RCC 7860 (cell line): ENCODE measurements at places on chromosomes 3 and 15.
A peak's percentile ranks its signal among the peaks of the same experiment; 100 is the strongest.

DNA sequence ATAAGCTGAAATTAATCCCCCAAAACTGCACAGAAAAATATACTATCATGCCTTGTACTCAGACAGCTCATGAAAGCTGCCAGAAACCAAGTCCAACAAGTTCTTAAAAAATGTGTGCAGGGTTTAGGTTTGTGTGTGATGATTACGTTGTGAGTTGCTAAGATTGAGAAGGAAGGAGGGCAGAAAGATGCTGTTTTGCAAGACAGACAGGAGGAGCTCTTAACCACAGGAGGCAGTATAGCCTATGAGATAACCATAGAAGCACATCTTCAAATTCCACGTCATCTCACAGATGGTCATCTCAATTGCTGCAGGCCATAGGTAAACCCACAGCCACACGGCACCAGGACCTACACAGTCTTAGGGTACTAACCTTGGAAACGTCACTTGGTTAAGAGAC lies 191.9 kb downstream of the STT3B start:
- no peak for DNase-seq

GRCh38 chr15:85913461-85913860 lies 118.7 kb upstream of the KLHL25 start:
- no peak for DNase-seq

GRCh38 chr3:153928851-153929250 lies 192.3 kb upstream of the ARHGEF26 start:
- DNase-seq: no peak

- no peak for DNase-seq
These were observed 181.2 kb upstream of the TTC14 start for GRCh38 chr3:180420804-180421203.

GRCh38 chr3:66437341-66437929 lies 63.4 kb downstream of the LRIG1 start:
- DNase-seq: no peak

DNA sequence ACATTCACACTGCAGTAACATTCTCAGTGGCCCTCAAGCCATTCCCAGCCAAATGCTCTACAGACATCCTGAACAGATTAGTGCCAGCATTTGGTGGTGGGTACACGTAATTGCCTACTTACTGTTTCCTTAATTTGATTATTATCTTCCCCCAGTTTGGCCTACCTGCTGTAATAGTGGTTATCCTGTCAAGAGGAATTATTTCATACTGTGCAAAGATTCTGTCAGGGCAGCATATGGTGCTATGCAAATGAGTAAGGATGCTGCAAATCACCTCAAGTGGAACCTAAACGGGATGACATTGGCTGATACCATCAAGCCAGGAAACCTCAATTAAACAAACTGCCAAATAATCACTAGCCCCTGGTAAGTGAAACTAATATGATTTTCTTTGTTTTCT lies 88.7 kb downstream of the SEMA6D start:
- DNase-seq: no peak

DNA sequence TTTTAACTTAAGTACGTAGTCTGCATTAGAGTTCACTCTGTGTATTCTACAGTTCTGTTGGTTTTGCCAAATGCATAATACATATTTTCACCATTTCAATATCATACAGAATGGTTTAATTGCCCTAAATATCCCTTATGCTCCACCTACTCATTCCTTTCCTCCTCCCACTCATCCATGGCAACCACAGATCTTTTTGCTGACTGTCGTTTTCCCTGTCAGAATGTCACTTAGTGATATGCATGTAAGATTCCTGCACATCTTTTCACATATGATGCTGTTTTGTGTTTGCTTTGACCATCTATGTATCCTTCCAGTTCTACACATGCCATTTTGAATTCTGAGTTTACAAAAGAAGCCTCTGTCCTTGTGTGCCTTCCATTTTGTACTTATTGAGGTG lies 36.7 kb downstream of the EPHA3 start:
- DNase-seq: no peak

GRCh38 chr3:119497820-119498185 lies 544 bp upstream of the TIMMDC1 start:
- no peak for DNase-seq

DNA sequence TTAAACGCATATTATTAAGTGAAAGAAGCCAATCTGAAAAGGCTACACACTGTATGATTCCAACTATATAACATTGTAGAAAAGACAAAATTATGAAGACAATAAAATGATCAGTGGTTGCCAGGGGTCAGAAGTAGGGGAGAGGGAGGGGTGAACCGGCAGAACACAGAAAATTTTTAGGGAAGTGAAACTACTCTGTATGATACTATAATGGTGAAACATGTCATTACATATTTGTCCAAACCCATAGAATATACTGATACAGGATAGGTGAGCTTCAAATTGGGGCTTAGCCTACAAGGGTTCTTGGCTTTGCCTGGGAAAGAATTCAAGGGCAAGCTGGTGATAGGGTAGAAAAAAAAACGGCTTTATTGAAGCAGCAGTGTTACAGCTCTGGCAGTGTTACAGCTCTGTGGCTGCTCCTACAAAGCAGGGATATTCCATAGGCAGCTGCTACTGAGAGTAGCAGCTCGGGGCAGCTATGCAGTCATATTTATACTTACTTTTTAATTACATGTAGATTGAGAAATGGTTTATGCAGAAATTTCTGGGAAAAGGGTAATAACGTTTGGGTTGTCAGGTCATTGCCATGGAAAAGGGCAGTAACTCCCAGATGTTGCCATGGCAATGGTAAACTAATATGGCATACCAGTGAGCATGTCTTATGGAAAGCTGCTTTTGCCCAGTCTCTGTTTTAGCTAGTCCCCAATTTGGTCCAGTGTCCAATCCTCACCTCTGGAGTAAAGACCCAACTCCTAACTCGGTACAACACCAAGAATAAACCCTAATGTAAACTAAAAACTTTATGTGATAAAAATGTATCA lies 125.1 kb upstream of the SLC25A36 start:
- no peak for DNase-seq

DNA sequence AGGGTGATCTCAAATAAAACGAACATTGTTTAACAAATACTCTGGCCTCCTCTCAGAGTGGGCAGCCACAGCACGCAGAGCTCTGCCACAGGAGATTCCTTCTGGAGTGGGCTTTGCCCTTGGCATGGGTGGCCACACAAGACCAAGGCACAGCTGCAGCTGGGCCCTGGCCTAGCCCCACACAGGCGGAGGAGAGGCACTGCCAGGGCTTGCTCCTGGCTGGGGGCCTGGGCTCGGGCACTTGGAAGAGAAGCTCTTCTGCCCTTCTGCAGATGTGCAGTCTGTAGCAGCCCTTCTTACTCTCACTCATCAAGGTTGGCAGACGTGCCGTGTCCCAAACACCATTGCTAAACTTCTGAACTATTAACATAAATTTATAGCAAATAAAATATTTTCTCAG lies 67.2 kb downstream of the CRTC3 start:
- no peak for DNase-seq

DNA sequence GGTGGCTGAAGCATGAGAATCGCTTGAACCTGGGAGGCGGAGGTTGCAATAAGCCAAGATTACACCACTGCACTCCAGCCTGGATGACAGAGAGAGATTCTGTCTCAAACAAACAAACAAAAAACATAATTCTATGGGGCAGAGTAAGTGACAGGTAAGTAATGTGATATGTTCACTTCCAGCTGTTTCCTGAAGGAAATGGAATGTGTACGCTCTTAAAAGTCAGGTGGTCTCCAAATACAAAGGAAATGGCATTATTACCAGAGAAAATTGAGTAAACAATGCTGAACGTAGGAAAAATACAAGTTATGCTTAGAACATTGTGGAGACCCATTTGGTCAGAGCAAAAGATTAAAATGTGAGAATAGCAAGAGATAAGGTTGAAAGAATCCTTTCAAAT lies 278.5 kb downstream of the SCAPER start:
- no peak for DNase-seq

- DNase-seq: no peak
These were observed 62.4 kb upstream of the PYDC2 start for GRCh38 chr3:191398607-191399006.

DNA sequence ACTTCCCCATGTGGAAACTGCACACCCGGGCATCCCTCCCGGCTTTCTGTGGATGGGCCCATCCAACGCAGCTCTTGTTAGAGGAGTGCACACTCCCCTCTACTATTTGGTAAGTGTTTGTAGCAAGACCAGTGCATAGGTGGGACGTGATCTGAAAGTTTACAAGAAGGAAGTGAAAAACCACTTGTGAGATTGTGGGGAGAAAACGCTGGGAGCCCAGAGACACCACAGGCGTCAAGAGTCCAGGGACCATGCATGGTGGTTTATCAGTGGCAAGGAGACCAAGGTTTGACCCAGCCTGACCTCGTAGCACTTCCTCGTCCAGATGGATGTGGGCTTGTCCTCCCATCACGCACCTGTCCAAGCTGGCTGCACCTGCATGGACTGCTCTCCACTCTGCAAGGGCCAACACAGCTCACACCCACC lies 51.6 kb downstream of the ATP10A start:
- DNase-seq: no peak

DNA sequence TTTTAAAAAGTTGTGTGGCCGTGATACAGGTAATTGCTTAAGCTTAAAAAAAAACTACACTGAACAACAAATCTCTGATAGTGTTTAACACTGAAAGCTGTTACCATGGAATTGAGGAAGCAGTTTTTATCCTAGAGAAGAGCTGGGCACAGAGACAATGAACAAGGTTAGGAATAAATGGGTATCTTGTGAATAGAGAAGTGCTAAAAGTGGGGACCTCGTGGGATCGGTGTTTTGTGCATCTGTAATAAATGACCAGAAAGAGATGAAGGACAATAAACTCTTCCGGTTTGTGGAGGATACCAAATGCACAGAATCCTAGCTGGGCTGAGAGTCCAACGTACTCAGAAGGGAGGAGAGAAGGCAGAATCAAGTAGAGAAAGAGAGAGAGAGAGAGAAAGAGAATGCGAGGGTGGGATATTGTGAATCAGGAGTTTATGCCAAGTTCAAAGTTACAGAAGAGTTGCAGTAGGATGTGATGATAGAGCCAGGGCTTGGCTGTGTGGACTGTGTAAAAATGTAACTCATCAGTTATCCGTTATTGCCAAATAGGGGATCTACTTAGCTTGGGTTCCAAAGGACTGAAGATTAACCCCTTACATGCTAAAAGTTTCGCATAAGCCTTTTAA lies 148.9 kb downstream of the IL20RB start:
- DNase-seq: no peak

DNA sequence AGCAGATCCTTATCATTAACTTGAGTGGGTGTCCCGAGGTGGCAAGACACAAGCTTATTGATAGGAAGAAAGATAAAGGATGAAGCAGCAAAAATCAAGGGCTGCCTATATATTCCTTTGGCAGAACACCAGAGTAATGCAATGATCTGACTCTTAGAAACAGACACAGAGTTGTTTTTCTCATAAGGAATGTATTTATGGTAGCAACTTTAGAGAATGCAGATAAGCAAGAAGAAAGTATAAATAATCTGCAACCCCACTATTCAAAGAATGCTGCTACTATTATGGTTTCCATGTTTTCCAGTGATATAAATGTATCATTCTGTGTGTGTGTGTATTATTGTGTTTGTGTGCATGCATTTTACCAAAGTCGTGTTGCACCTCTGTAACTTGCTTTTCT lies 208.3 kb downstream of the THSD4 start:
- DNase-seq: no peak

GRCh38 chr3:120348065-120348990 lies 826 bp downstream of the LRRC58 start:
- peak; percentile 13 for DNase-seq

DNA sequence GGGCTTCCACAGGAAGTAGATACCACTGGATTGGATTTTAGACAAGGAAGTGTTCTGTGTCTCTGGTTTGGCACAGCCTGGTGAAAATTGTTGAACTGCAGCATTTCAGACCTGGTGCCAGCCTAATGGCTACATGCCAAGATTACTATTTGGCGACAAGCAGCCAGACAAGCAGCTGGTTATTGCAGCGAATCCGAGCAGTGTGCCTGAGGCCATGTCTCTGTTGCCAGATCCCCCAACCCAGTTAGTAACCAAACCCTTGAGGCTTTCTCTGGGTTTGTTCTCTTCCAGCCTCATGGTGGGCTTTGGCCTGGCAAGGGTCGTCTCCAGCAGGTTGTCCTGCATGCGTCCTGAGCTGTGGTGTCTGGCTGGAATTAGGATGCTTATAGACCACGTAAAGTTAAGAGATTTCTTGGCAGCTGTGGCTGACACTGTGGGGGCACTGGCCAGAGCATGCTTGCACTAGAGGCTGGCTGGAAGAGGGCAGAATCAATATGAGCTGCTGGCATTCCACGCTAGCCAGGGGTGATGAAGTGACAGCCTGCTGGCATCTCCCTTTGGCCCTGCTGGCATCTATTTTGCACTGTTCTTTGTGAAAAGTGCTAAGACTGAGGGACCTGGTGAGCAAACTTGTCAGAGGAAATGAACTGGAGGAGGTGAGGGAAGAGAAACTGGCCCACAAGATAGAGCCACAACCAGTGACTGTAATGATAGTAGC lies 172.6 kb downstream of the RBMS3 start:
- peak; percentile 25 for DNase-seq

DNA sequence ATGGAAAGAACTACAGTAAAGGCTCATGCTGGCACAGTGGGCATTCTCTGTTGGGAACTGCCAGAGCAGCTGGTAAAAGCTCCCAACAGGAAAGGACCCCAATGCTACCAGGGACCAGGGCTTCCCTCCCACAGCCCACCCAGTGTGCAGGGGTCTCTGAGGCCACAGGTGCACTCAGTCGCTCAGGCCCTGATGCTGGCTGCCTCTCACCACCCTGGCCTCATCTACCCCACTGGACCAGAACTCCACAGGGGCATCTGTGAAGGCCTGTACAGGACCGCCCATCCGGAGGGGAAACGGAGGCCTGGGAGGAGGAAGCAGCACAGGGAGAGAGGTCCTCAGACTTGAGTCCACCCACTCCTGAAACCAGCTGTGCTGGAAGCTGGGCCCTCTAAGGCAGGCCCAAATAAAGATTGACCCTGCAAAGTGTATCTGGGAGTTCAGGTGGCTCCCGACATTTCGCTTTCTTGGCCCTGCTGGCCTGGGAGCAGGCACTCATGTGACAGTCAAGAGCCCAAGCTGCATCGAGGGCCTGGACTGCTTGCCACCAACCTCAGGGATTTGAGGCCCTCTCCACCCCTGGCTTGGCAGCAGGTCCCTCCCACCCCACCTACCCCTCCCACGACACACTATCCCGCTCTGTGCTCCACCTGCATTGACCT lies 12.7 kb downstream of the KLF15 start:
- no peak for DNase-seq

DNA sequence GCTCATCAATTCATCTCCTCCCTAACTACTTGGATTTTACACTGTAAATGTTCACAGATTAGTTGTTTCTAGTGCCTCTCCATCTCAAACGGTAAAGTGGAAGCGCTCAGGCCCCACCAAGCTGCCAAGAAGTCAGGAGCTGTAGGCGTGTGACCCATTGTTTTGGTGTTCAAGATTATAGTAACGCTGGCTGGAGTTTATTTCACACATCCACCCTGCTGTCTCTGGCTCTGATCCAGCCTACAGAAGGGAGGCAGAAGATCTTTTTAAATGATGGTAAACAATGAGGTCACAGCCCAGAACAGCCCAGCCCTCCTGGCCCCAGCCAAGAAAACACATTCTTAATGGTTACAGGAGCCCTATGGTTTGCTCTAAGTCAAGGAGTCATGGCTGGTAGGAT lies 25.7 kb upstream of the GALNT15 start:
- DNase-seq: no peak

- peak; percentile 53 for DNase-seq
These were observed 43.1 kb upstream of the WDR5B start for GRCh38 chr3:122458992-122459391.
